ENCODE measurements at places on chromosomes 2 and 18. TPM values are rescaled to one million over a fixed set of nuclear protein-coding genes. Genes with fewer than 3 reads are reported as not detected.

GRCh38 chr2:122949523-122949922 is 1075.6 kb upstream of the CNTNAP5 start:
- no peaks in the 10 kb centered on the region for H3K36me3 ChIP-seq
- H3K27ac ChIP-seq = no peak overlapping the region
- no peaks in the 10 kb centered on the region for H3K27me3 ChIP-seq
- H3K4me3 ChIP-seq = no peak overlapping the region

- no peak overlapping the region for H3K4me3 ChIP-seq
- no peak overlapping the region for H3K27ac ChIP-seq
- no peaks in the 10 kb centered on the region for H3K36me3 ChIP-seq
- no peaks in the 10 kb centered on the region for H3K4me1 ChIP-seq
- no peak for DNase-seq
These were observed 28.2 kb downstream of the CALCRL start for GRCh38 chr2:187419808-187420207.

DNA sequence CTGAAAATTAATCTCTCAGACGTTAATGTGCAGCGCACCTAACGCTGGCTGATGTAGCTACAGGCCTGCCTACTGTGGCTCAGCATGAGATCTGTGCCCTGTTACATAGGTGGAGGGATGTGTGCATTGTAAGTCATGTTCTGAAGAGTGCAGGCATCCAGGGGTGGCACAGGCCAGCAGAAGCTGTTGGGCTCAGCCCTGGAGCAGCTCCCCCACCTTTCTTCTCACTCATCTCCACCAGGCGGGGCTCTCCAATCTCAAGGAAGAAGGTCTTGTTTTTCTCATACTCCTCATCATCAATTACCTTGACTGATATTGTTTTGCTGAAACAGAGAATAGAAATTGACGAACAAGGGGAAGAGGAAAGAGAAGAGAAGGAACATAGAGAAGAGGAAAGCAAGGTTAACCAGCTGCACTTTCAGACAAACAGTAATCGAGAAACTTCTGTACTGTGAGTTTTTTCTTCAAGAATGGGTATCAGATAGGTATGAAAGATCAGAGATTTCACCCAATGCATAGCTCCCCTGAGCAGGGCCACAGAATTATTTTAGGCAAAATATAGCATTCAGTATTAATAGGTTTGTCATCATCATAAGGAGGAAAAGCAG is 273.6 kb downstream of the SLC8A1 start:
- peaks cover 10% of the 10 kb centered on the region for H3K4me1 ChIP-seq
- H3K36me3 ChIP-seq = no peaks in the 10 kb centered on the region
- DNase-seq = no peak
- H3K27me3 ChIP-seq = no peaks in the 10 kb centered on the region

GRCh38 chr2:77081597-77081996 is 440.6 kb downstream of the LRRTM4 start:
- DNase-seq = no peak
- H3K4me3 ChIP-seq = no peak overlapping the region
- no peaks in the 10 kb centered on the region for H3K4me1 ChIP-seq

DNA sequence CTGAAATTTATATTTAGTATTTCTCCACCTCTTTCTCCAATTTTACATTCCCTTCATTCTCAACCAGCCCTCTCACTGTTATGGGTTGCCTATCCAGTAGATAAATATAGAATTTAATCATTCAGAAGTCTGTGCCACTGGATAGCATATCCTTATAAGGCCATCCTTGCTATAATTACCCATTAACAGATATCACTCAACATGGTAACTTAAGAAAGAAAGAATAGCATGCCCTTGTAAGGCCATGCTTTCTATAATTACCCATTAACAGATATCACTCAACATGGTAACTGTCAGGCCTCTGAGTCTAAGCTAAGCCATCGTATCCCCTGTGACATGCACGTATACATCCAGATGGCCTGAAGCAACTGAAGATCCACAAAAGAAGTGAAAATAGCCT is 1137.4 kb upstream of the FAM98A start:
- no peaks in the 10 kb centered on the region for H3K27me3 ChIP-seq
- H3K4me1 ChIP-seq = no peaks in the 10 kb centered on the region
- no peak overlapping the region for H3K27ac ChIP-seq
- H3K4me3 ChIP-seq = no peak overlapping the region
- no peak for DNase-seq
- H3K36me3 ChIP-seq = no peaks in the 10 kb centered on the region

- no peaks in the 10 kb centered on the region for H3K27me3 ChIP-seq
- DNase-seq = no peak
- no peak overlapping the region for H3K4me3 ChIP-seq
These were observed 4.1 kb upstream of the MAT2A start for GRCh38 chr2:85534881-85535280.

GRCh38 chr18:12306752-12307700 is 1.0 kb upstream of the TUBB6 start:
- peak overlapping the region; percentile 67 for H3K4me3 ChIP-seq
- H3K4me1 ChIP-seq = peaks cover 14% of the 10 kb centered on the region
- DNase-seq = no peak
- H3K27ac ChIP-seq = no peak overlapping the region

- H3K27me3 ChIP-seq = no peaks in the 10 kb centered on the region
- H3K27ac ChIP-seq = no peak overlapping the region
- H3K36me3 ChIP-seq = peaks cover 6% of the 10 kb centered on the region
These were observed 31.5 kb upstream of the NFE2L2 start for GRCh38 chr2:177296040-177296439.

- H3K27me3 ChIP-seq = peaks cover 3% of the 10 kb centered on the region
- DNase-seq = no peak
- H3K4me1 ChIP-seq = peaks cover 4% of the 10 kb centered on the region
- H3K4me3 ChIP-seq = no peak overlapping the region
- no peaks in the 10 kb centered on the region for H3K36me3 ChIP-seq
These were observed 5.3 kb downstream of the SAG start for GRCh38 chr2:233312874-233313273.

DNA sequence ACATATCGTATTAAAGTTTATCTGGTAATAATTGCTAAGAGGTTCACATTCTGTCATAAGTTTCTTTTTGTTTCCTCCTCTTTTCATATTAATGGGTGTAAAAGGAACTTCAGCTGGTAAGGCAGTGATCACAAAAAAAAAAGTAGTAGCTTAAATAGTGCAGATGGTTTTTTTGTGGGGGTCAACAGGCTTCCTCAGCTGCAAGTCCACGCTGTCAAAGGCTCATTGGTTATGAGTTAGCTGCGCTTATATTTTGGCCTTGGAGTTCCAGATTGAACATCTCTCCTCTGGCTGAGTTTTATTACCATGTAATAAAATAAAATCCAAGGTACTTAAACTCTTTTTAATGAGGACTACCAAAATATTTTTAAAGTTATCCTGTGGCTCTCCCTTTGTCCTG is 277.0 kb upstream of the ZEB2 start:
- no peak overlapping the region for H3K27ac ChIP-seq
- no peak overlapping the region for H3K4me3 ChIP-seq
- no peak for DNase-seq
- no peaks in the 10 kb centered on the region for H3K4me1 ChIP-seq
- H3K27me3 ChIP-seq = no peaks in the 10 kb centered on the region

GRCh38 chr18:26255695-26256622 is 29.7 kb downstream of the TAF4B start:
- H3K36me3 ChIP-seq = peaks cover 4% of the 10 kb centered on the region
- H3K4me3 ChIP-seq = no peak overlapping the region
- no peak for DNase-seq
- no peak overlapping the region for H3K27ac ChIP-seq
- H3K27me3 ChIP-seq = no peaks in the 10 kb centered on the region
- H3K4me1 ChIP-seq = peaks cover 8% of the 10 kb centered on the region

DNA sequence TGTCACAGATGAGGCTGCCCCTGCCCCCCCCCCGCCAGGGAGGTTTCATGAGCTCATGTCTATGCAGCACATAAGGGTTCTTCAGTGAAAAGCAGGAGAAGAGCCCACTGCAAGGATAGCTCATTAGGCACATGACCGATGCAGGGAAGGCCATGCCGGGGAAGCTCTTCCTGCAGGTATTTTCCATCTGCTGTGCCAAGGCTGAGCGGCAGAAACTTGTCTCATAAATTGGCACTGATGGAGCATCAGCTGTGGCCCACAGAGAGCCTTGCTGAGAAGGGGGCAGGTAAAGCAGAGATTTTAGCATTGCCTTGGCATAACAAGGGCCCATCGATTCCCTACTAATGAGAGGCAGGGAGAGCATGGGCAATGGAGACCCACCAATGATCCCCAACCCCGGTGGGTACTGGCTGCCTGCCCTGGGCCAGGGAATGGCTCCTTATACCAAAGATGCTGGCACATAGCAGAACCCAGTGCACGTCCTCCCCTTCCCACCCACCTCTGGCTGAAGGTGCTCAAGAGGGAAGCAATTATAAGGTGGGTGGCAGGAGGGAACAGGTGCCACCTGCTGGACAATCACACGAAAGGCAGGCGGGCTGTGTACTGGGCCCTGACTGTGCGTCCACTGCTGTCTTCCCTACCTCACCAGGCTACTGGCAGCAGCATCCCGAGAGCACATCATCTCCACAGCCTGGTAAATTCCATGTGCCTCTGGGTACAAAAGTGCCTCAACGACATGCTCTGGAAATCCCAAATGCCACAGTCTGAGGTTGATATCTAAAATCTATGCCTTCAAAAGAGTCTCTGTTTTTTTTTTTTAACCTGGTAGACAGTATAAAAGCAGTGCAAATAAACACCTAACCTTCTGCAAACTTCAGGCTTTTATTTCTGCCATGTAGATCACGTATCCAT is 41.4 kb downstream of the STEAP3 start:
- H3K27me3 ChIP-seq = peaks cover 14% of the 10 kb centered on the region
- H3K36me3 ChIP-seq = no peaks in the 10 kb centered on the region
- DNase-seq = peak; percentile 38
- no peak overlapping the region for H3K4me3 ChIP-seq
- no peaks in the 10 kb centered on the region for H3K4me1 ChIP-seq

DNA sequence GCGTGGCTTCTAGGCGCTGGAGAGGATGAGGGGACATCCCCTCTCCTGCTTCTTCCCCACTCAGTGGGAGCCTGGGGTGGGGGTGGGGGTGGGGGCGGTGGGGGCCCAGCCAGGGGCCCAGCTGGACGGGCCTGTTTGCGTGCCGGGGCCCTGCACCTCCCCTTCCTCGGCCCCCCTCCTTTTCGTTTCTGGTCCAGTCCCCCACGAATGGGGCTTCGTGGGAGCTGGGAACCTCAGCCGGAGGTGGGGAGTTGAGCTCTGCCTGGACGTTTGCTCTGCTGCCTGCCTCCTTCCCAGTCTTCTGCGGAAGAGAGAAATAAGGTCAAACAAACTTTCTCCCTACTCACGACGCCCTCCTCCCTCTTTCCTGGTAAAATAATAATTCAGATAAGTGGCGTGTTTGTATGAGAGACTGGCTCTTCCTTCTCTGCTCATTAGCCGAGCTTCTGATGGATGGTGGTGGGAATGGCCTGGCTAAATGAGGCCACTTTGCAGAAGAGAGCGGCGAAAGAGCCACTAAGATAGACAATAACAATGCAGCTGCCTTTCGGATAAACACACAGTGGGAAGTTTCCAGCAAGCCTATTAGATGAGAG is 782 bp downstream of the MTA3 start:
- no peaks in the 10 kb centered on the region for H3K27me3 ChIP-seq
- H3K4me3 ChIP-seq = peak overlapping the region; percentile 82
- peak overlapping the region; percentile 96 for H3K27ac ChIP-seq

DNA sequence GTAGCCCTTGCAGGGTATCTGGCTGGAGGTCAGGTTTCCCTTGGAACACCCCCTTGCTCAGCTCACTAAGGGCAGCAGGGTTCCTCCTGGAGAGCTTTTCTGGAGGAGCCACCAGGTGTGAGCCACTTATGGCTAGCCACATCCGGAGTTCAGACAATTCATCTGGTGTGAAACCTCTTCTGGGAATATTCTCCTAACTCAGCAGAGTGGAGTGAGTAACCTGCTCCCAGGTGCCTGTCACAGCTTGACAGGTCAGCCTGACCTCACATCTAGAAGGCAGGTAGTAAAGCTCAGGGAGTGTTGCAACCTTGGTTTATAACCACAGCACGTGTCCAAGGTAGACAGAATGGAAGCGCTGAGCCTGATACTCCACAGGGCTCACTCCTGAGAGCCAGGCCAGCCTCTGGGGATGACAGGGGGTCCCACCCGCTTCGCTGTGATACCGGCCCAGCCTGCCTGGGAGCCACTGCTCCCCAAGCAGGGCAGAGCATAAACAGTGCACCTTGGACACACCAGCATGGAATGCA is 62.6 kb upstream of the TGFA start:
- no peaks in the 10 kb centered on the region for H3K4me1 ChIP-seq
- H3K27ac ChIP-seq = no peak overlapping the region
- H3K4me3 ChIP-seq = no peak overlapping the region
- no peak for DNase-seq
- H3K27me3 ChIP-seq = peaks cover 10% of the 10 kb centered on the region

Gene ICOS
- 52.0 TPM for total RNA-seq

Gene KATNAL2
- total RNA-seq = 0.87 TPM

Gene SERPINB11
- not detected for total RNA-seq

Gene PTPRN
- total RNA-seq = not detected

Gene TMEM182
- total RNA-seq = 4.1 TPM

Gene RFX8
- 2.1 TPM for total RNA-seq

Gene ARHGEF4
- 0.40 TPM for total RNA-seq

Gene FAP
- total RNA-seq = not detected

Gene KLHL14
- not detected for total RNA-seq

Gene FSHR
- not detected for total RNA-seq
